NCI-H2171 treated with DMSO at 0.1 percent for 48 hours (cell line): ENCODE measurements at places on chromosomes 4 and X.

DNA sequence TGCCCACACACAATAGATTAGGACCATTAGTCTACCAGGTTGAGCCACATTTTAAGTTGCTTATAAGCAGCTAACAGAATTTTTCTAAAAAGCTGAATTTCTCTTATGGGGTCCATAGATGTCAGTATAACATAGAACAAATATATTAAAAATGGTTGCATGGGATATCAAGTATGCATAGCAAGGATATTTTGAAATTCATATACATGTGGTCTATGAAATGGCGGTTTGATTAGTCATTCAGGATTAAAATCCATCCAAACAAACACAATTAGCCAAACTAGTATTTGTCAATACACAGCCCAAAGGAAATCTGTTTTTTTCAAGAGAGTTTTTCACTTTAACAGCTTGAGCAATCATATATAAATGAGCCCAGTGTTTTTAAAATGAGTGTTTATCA, 33.5 kb upstream of the AMOT start:
- peak; percentile 20 for DNase-seq

DNA sequence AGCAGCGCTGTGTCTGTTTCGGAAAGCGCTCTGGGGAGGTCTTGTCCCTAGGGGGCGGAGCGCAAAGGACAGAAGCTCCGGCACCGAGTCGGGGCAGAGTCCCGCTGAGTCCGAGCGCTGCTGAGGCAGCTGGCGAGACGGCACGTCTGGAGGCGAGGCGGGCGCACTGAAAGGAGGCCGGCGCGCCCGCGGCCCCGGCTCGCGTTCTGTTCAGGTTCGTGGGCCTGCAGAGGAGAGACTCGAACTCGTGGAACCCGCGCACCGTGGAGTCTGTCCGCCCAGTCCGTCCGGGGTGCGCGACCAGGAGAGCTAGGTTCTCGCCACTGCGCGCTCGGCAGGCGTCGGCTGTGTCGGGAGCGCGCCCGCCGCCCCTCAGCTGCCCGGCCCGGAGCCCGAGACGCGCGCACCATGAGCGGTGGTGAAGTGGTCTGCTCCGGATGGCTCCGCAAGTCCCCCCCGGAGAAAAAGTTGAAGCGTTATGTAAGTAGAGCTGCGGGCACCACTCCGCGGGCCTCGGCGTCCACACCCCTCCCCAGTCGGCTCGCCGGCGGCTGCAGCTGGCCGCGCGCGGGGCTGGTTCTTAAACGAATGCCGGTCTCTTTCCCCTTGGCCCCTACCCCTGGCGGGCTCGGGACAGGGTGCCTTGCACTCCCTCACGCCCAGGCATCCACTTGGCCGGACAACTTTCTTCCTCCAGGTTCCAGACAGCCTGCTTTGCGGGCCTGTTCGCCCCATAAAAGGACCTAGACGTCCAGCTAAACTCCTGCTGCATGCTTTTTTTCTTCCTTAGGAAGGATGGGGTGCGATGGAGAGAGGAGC, at the start of gene GAB1:
Gene GAB1, plus strand, starts transcription at position 96 of the 819 bp plus-strand sequence. Its CDS starts 313 bp downstream, at position 409.
- DNase-seq = peak; percentile 24

- DNase-seq = no peak
Measured at GRCh38 chr4:53321151-53321983, 44.5 kb downstream of the SCFD2 start.

GRCh38 chrX:627510-627981, 3.0 kb upstream of the SHOX start:
- DNase-seq = no peak

DNA sequence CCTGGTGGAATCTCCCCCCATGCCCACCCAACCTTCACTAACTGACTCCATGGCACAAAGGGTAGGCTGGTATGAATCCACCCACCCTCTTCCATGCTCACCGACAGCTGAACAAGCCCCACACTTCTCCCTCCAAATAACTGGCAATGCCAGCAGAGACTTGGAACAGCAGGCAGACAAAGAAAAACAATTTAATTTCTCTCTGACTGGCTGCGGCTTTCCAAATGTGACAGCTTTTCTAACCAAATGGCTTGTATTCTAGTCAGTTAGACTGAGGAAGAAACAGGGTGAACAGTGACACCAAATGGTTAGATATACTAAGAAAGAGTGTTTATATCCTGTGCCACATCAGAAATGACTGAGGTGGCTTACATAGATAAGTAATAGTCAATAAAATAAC, 199.3 kb upstream of the ADAMTS3 start:
- no peak for DNase-seq

DNA sequence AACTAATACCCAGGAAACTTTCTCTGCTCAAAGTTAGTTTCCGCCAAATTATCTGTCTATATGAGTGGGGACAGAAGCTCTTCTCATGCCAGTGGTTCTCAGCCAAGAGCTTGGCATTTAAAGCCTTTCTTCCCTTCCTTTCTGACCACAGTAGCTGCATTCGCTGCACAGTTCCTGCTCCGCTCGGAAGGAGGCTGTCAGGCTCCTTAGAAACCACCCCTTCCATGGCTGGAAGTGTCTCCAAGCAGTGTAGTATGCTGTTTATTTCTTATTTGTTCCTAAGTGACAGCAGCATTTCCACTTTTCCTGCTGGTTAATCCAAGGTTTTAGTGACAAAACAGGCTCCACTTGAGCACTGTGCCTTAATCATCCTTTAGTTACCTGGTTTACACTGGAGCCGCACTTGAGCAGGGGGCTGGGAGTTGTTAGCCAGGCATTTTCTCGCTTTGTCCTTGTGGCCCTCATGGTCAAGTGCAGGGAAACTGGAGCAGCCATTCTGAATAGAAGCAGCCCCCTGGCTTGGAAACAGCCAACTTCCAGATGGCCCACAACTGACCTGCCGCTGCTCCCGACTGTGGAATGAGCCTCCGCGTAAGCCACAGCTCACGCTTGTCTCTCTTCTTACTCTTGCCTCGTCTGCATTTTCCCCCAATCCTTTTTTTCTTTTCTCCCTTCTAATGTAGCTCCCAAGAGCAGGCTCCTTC, 739.4 kb upstream of the TENM3 start:
- DNase-seq = no peak

- no peak for DNase-seq
Measured at GRCh38 chrX:36160081-36160480, 240.5 kb downstream of the CFAP47 start.

DNA sequence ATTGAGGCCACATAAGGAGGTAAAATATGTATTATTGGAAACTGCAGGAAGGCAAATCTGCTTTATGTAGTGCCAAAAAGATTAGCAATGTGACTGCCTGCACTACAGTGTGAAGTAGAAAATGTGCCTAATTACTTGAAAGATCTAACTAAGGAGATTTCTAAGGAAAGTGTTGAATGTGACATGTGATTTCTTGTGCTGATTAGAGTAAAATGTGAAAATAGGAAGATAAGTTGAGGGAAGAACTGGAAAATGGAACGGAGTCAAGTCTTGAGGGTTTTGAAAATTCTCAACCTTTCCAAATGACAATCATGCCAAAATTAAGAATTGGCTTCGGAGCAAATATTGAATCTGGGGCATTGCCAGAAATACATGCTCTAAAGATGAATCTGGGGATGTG, 209.5 kb upstream of the SPOCK3 start:
- DNase-seq = no peak

GRCh38 chr4:107299646-107300045, 263.5 kb upstream of the DKK2 start:
- DNase-seq = no peak

DNA sequence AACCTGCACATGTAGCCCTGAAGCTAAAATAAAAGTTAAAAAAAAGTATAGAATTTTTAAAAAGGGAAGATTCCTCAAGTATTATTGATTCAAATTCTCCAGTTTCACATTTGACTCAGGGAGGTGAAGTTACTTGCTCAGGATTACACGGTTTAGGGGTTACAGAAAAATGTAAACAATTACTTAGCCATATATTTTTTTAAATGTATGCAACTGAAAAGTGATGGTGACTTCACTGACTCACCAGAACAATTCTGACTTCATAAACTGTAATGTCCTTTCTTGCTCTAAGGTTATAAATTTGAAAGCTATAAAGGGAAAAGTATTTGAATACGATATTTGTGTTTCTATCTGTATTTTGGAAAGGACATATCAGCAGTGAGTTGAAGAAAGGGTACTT, 371.2 kb downstream of the SPRY1 start:
- DNase-seq = no peak

- DNase-seq = no peak
Measured at GRCh38 chr4:26813698-26814097, 46.9 kb upstream of the STIM2 start.

DNA sequence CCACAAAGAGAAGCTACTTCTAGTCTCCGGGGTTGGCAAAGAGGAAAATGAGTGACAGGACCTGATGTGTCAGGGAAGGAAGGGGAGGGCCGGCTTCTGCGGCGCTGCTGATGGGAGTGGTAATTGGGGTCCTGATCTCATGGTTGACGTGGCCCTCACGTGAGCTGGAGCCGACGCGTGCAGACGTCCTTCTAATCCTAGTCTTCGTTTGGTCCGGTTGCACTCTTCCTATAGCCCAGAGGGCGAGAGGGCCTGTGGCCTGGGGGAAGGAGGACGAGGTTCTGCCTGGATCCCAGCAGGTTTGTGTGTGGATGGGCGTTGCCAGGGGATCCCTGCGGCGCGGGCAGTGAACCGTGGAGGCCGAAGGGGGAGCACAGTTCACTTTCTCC, at the start of gene ARMCX1:
Gene ARMCX1, plus strand, starts transcription at position 186 of the 389 bp plus-strand sequence. CDS start 2,384 bp downstream, outside the sequence.
- DNase-seq = no peak

- no peak for DNase-seq
Measured at GRCh38 chrX:24184018-24184417, 34.5 kb downstream of the ZFX start.

GRCh38 chr4:8819019-8819418, 52.6 kb downstream of the HMX1 start:
- DNase-seq = no peak

GRCh38 chrX:43615660-43616059, 40.4 kb upstream of the MAOA start:
- no peak for DNase-seq

- DNase-seq = no peak
Measured at GRCh38 chr4:153512952-153513500, 46.9 kb downstream of the TMEM131L start.

DNA sequence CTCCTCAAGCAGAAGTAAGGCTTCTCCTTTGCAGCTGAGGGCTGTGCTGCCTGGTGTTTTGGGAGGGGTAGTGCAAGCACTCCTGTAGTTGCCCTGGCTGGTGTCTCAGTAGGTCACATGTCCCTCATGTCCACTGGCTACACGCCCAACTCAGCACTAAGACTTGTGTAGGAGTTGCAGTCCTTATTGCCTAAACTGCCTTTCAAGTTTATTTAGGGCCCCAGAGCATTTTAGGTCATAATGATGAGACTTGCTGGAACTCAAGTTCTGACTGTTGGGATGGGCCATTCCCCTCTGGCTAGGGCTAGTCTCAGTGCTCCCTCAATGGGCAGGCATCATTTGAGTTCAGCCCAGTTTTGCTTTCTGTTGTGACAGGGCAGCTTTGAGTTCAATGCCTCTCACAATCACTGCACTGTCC, 44.1 kb downstream of the PPM1K start:
- no peak for DNase-seq

DNA sequence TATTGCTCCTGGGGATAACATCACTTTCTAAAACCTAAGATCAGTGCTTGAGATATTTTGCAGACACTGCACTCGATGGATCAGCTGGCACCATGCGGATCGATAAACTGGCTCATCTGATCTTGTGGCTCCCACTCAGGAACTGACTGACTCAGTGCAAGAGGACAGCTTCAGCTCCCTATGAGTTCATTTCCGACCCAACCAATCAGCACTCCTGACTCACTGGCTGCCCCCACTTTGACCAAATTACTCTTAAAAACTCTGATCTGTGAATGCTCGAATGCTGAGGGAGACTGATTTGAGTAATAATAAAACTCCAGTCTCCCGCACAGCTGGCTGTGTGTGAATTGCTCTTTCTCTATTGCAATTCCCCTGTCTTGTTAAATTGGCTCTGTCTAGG, 110.1 kb downstream of the ANAPC4 start:
- DNase-seq = no peak

- DNase-seq = no peak
Measured at GRCh38 chr4:128354205-128354821, 66.7 kb upstream of the PGRMC2 start.

DNA sequence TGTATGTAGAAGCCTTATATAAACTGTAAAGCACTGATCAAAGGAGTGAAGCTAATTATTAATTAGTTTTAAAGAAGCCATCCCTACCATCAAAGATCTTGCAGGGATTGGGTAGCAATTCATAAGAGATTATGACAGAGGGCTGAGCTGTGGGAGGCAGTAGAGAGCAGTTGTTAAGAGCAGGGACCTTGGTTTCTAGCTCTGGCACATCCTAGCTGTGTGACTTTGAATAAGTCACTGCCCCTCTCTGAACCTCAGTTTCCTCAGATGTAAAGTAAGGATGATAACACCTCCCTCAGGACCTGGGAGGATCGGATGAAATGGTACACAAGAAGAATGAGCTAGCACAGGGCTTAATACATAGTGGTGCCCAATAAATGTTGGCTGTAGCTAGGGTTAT, 45.4 kb downstream of the APLN start:
- DNase-seq = no peak

- DNase-seq = no peak
Measured at GRCh38 chr4:42600578-42600977, 56.3 kb downstream of the ATP8A1 start.

GRCh38 chr4:14880805-14881204, 121.5 kb upstream of the CPEB2 start:
- no peak for DNase-seq

DNA sequence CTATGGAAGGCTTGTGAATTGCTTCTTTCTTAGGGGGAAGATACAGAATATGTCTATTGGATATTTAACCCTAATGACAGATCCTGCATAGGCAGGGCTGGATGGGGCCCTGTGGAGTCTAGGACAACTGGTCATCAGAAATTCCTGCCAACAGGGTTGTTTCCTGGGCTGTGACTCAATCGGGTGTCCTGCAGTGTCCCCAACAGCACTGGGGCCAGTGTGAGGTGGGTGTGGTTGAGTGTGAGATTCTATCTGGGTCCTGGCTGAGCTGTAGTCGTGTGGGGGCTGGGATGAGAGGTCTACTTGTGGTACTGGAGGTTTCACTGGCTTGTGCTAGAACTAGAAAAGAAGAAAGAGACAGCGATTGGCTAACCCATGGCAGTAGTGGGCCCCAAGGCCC, 87.3 kb upstream of the WDR1 start:
- no peak for DNase-seq

- no peak for DNase-seq
Measured at GRCh38 chr4:108926061-108926460, 163.2 kb upstream of the ETNPPL start.

- no peak for DNase-seq
Measured at GRCh38 chr4:1215141-1216075, 33.5 kb downstream of the CTBP1 start.
